Stimulated activated CD8-positive, alpha-beta memory T cell treated with anti-CD3 and anti-CD28 coated beads, Interleukin-7, amount 100 ng/mL, for 1 hour (primary cell): ENCODE measurements at places on chromosomes 16 and 17.

GRCh38 chr16:80034948-80035663 is 434.6 kb upstream of the MAF start:
- DNase-seq: no peak

DNA sequence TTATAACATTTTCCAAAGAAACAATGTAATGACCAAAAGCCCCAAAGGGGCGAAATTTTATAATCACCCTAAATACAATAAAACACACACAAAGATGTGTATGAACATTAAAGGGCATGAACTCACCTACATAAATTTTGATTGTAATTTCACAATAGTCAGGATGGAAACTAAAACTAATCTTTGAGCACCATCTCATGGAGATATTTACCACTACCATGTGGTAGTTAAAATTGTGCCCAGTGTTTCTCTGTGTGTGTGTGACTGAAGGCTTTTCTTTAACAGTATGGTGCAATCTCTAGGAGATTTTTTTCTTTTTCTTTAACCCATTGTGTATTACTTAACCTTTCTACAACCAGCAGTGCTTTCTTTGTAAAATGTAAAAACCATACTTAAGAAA is 19.7 kb upstream of the MEIOC start:
- no peak for DNase-seq

- DNase-seq: no peak
Observed at GRCh38 chr17:43314611-43315011, 80.8 kb upstream of the RNU2-1 start.

DNA sequence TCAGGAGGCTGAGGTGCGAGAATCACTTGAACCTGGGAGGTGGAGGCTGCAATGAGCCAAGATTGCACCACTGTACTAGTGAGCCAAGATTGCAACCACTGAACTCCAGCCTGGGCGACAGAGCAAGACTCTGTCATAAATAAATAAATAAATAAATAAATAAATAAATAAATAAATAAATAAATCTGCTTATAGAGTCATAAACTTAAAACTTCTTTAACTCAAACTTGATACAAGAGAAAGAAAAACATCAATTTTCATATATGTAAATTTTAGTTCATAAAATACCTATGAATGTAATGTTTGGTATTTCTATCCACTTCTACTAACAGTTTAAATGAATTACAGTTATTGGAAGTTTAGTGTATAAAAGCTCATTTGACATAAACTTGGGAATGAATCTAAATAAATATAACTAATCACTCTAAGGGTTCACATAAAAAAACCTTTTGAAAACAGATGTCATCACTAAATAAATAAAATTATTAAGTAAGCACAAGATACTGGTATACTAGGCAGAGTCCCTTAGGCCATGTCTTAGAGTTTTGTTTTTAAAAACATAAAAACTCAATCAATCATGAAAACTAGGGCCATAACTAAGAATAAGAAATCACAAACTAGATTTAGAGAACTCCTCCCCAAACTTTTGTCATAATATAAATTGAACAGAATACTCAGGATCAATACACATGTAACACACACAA is 54.1 kb downstream of the SMURF2 start:
- DNase-seq: no peak

GRCh38 chr16:69348222-69348621 is 3.4 kb downstream of the TMED6 start:
- no peak for DNase-seq

DNA sequence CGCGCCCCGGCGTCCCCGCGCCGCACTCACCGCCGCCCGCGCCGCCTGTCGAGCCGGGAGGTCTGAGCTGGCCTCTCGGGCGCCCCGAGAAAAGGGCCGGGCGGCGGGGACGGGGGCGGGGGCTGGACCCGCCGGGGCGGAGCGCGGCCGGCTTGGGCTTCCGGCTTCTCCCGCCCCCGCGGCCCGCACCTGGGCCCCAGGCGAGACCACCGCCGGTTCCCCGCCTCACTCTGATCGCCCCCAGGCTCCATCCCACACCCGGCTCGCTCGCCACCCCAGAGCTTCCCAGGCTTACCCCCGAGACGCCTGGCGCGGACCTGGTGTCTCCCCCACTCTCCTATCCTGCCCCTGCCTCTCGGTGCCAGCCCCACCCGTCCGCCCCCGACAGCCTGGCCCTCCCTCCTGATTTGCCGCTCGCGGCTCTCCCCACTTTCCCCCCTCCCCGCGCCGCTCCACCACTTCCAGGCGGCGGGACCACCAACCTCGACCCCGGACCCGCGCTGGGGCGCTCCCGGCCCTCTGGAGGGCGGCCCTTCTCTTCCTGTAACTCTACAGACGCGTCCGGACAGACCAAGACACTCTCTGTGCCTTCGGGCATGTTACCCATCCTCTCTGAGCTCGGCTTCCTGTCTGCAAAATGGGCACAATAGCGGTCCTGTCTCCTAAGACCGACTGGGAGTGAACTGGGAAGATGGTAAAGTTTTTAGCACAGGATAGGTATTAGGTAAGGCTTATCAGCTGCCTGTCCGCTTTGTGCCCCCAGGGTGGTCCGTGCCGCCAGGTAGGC is at the start of gene LITAF:
Gene LITAF (minus strand): TSS at position 64 of the 787 bp plus-strand sequence. CDS start 30,189 bp downstream, outside the sequence.
- peak; percentile 27 for DNase-seq

DNA sequence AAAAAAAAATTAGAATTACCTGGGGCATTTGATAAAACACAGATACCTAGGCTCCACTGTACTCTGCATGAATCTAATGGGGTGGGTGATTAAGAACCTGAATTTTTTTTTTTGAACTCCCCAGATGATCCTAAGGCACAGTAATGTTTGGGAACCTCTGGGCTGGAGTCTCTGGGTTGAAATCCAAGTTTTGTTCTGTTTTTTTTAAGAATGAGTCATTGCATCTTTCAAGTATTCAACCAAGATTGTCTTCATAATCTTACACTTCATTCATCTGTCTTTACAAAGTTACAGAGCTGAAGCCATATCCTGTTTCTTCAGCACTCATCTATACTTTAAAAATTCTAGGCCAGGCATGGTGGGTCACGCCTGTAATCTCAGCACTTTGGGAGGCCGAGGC is 52.6 kb downstream of the PIGL start:
- no peak for DNase-seq

- DNase-seq: no peak
Observed at GRCh38 chr17:60447375-60447774, 25.1 kb downstream of the CHCT1 start.

GRCh38 chr17:68431045-68431608 is 26.2 kb downstream of the WIPI1 start:
- no peak for DNase-seq

- DNase-seq: no peak
Observed at GRCh38 chr17:21296097-21297025, 11.8 kb downstream of the MAP2K3 start.

DNA sequence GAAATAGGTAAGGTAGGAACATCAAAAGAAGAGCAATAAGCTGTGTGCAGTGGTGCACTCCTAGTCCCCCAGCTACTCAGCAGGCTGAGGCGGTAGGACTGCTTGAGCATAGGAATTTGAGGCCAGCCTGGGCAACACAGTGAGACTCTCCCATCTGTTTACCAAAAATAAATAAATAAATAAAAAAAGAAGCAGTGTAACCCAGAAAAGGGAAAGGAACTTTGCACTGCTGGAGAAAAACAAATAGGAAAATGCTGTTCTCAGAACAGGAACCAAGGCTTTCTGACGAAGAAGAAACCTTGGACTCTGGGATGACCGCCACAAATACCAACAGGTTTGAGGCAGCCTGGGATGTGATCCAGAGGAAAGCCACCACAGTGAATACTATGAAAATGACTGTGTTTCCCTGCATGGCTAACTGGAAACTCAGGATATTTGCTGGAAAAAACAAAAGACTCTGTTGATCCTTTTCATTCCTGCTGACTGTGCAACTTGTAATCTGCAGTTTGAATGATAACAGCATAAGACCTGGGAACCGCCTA is 41.2 kb downstream of the TTC19 start:
- no peak for DNase-seq

GRCh38 chr16:46700048-46700447 is 10.6 kb downstream of the ORC6 start:
- no peak for DNase-seq

- DNase-seq: no peak
Observed at GRCh38 chr17:72380120-72380519, 259.3 kb downstream of the SOX9 start.

GRCh38 chr17:9959377-9959981 is 54.4 kb upstream of the RCVRN start:
- no peak for DNase-seq

DNA sequence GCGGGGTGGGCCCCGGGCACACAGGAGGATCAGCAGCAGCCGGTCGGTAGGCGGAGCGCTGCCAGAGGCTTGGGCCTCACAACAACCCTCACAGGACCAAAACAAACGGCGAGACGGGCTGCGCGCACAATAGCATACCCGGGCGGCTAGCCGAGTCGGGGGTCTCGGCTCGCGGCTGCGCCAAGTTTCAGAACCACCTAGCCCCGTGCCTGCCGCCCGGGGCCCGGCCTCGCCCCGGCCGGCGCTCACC is 732 bp downstream of the ULK2 start:
- DNase-seq: no peak

DNA sequence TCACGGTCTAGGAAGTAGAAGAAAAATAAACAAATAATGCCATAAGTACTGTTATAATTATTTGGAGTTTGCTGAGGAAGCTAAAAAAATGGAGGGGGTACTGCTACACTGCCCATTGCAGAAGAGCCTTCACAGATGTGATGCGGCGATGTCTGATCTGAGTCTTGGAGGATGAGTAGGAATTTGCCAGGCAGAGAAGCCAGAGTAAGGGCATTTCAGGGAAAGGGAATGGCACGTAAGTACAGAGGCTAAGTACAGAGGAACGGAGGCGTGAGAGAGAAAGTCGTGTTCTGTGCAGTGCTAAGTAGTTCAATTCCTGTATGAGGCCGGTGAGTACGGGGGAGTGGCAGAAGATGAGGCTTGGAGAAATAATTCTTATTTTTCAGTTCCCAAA is 741 bp upstream of the GRB2 start:
- DNase-seq: no peak

DNA sequence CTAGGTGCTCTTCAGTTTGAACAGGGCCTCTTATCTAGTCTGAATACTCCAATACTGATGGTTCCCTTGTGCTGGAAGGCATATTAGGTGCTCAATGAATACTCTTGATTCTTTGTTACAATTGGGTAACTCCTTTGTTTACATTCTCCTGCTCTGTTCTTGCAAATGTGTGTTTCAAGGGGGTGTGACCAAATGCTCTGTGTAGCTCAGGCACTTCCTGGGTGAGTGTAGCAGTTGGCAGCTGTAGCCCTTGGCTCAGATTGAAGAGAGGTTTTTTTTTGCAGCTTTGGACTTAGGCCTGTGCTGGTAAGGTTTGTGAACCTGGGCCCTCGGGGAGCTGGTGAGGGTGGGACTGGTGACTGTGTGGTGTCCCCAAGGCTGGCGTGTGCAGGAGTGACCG is 20.2 kb downstream of the TBCD start:
- no peak for DNase-seq

DNA sequence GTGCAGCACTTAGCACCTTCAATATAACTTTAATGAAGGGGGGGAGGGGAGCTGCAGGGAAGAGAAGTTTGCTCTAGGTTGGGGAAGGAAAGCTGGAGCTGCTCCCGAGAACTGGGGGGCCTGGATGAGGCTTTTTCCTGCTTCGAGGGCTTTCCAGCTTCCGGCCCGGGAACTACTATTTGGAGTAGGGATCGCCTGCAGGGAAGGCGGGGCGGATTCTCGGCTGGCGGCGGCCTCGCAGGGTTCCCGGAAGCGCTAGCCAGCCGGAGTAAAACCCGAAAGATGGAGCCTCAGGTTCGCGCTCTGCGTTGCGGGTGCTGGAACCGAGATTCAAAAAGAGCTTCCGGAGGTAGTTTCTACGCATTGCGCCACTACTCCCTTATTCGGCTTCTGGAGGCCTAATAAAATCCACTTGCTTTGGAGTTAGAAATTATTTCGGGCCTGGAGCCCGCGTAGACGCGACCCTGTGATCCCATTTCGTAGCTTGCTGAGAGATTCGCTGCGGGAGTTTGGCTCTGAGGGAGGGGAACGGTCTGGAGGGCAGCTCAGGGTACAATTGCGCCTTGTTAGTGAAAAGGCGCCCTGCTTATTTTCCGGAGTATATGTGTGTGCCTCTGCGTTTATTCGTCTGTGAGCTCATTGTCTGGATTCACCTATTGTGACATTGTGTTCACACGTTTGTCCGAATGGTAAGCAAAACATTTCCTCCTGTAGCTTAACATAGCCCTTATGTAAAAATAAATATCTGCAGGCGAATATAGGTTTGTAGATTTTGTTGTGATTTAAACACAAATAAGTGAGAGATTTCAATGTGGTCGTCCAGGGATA is 652 bp downstream of the PRAC2 start:
- no peak for DNase-seq

DNA sequence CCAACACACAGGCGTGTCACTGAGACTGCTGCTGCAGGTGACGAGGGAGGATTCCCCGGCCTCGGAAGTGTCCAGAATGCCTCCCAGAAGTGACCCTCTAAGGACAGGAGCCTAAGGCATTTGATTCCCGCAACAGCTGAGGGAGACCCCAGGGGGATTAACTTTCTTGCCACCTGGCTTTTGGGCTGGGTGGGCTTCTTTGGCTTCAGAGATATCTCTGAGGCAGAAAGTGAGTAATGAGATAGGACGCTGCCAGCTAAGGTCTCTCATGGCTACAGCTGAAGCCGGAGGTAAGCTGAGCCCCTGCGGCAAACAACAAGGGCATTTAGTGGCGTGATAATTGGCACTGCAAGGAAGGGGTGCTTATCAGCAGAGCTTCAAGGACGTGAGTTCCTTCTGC is 17.0 kb downstream of the DRC3 start:
- no peak for DNase-seq

DNA sequence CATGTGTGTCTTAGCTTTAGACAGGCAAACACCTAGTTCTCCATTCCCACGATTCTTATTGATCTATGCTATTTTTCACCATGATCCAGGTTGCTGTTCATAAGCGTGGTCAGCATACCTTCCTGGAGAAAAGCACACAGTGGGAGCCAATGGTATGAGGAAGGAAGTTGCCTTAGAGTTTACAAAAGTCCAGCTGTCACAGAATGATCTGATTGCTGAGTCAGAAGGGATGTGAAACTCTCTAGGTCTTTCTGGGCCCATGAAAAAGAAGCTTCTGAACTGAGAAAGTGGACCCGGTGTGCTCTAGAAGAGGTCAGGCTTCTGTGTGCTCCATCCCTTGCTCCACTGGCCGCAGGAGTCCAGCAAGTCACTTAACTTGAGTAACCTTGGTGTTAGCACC is 71.0 kb upstream of the CCL1 start:
- no peak for DNase-seq

DNA sequence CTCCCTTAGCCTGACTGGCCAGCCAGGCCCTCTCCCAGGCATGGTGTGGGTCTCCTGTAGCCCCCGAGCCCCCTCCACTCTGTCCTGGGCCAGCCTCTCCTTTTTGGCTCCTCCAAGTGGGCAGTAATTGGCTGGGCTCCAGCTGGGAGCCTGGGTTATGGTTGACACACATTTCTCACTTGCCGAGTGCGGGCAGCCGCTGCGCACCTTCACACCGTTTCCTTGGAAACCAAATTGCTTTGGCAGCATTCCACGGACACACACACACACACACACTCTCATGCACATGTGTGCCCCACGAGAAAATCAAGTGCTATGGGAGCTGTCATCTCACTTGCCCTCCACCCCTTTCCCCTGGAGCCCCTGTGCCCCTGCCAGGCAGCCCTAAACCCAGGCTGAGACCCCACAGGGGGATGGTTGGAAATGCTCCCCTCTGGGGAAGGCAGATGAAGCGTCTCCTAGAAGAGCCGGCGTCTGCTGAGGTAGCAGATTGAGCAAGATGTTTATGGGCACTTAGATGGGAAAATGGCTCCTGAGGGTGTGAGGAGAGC is 402.7 kb upstream of the TNRC6C start:
- no peak for DNase-seq
